SK-N-DZ (cell line): ENCODE measurements at places on chromosomes 11 and 22.

GRCh38 chr11:94871491-94872185 lies 101.7 kb downstream of the CWC15 start:
- no peak for DNase-seq

DNA sequence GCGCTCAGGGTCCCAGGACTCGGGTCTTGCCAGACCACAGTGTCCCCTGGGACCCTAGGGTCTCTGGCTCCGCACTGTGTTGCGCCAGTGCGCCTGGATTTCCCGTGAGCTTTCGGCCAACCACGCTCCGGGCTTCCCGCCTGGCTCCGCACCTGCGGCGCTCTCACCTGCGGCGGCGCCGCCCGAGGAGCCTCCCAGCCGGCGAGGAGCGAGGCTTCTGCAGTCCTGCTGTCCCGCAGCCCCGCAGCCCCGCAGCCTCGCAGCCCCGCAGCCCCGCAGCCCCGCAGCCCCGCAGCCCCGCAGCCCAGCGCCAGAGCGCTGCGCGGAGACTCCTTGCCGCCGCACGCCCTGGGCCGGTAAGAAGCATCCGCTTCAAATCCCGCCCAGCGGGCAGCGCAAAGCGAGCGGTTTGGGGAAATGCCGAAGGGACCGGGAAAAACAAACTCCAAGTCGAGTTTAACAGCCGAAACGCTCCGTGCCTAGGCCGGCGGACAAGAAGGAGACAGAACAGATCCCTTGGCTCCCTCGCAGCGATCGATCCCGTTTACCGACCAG lies 939 bp downstream of the ALX4 start:
- DNase-seq = no peak

GRCh38 chr11:19790831-19791552 lies 78.4 kb downstream of the NAV2 start:
- DNase-seq = no peak

DNA sequence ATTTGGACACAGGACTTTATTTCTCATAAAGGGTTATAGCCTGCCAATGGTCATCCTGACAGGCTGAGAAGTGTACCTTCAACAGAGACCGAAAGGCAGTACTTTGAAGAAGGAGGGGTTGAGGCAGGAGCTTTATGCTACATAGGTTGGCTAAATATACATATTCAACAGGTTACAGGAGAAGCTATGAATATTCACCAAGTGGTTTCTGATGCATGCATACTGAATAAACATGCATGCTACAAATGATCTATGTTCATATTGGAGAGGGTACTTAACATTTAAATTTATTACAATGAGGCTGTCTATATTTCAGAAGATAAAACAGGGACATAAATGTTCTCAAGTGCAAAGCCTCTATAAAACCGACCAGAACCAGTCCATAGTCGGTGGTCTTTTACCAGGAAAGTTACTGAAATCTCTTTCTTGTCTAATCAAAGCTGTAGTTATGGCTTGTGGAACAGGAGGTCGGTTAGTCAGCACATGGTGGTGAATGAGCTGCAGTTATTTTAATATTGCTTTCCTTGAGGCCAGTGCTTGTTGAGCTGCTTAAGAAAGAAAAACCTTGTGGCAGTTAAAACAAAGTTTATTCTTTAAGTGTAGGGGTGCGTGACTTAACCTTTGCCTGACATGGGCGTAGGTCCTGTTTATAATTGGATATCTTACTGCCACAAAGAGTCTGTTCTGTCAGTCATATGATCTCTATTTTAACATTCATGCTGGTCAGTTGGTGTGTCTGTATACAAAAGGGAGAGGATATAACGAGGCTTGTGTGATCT lies 19.5 kb downstream of the CNTF start:
- no peak for DNase-seq

DNA sequence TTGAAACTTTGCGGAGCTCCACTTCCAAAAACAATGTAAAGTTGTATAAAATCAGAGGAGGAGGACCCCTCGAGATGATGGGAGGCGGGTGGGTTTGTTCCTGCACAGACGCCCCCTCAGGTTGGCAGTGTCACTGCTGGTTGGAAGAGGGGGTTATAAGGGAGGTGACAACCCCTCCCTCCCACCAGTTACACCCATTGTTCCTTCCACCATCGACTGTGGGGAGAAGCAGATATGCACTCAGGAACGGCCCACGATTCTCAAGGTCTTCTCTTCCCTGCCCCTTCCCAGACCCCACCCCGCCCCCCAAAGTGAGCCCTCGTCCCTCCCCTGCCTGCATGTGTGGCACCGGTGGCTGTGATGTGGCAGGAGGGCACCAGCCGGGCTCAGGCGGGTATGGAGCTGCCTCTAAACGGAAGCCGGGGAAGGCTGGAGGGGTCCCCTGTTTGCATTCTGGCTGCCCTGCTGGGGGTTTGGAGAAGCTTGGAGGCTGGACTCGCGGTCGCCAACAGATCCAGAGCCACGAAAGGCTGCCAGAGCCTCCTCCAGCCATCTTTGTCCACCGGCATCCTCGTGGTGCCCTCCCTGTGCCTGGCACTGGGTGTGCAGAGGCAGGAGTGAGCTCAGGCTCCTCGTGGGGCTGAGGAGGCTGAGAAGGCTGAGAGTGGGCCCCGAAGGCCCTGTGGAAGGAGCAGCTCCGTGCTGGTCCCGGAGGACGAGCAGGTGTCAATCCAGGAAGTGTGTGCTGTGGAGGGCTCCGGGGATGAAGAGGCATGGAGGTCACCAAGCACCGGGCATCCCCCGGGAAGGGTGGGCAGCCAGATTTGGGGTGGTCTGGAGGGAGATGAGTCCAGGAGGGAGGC lies 778 bp downstream of the KDELR3 start:
- DNase-seq = no peak

GRCh38 chr11:108063410-108063809 lies 54.7 kb downstream of the CUL5 start:
- DNase-seq = no peak
